ENCODE measurements at places on chromosomes 2 and 18. TPM values are rescaled to one million over a fixed set of nuclear protein-coding genes. Genes with fewer than 3 reads are reported as not detected.

The RBM44 gene
- total RNA-seq: 1.0 TPM

The DYNC1I2 gene
- total RNA-seq: 66.1 TPM

DNA sequence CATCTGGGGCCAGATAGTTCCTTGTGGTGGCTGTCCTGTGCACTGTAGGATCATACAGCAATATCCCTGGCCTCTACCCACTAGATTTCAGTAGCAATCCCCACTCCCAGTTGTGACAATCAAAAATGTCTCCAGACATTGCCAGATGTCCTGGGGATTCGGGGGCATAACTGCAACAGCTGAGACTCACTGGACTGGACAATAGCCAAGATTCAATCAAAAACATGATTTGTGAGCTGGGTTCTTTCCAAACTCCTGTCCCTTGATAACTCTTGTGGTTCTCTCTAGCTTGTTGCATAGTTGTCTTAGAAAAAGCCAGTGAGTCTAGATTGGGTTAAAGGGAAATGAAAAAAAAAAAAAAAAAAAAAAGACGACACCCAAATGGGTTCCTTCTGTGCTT lies 293.4 kb downstream of the CELF4 start:
- H3K4me1 ChIP-seq: no peaks in the 10 kb centered on the region
- no peak overlapping the region for H3K27ac ChIP-seq
- peaks cover 78% of the 10 kb centered on the region for H3K27me3 ChIP-seq
- H3K4me3 ChIP-seq: no peak overlapping the region

GRCh38 chr2:240213226-240213475 lies 72.7 kb upstream of the OTOS start:
- H3K27ac ChIP-seq: no peak overlapping the region
- H3K27me3 ChIP-seq: peaks cover 15% of the 10 kb centered on the region
- H3K4me3 ChIP-seq: no peak overlapping the region
